Osteocyte (in vitro differentiated cells): ENCODE measurements at places on chromosomes 1 and 21. TPM values are rescaled to one million over a fixed set of nuclear protein-coding genes. Genes with fewer than 3 reads are reported as not detected.

DNA sequence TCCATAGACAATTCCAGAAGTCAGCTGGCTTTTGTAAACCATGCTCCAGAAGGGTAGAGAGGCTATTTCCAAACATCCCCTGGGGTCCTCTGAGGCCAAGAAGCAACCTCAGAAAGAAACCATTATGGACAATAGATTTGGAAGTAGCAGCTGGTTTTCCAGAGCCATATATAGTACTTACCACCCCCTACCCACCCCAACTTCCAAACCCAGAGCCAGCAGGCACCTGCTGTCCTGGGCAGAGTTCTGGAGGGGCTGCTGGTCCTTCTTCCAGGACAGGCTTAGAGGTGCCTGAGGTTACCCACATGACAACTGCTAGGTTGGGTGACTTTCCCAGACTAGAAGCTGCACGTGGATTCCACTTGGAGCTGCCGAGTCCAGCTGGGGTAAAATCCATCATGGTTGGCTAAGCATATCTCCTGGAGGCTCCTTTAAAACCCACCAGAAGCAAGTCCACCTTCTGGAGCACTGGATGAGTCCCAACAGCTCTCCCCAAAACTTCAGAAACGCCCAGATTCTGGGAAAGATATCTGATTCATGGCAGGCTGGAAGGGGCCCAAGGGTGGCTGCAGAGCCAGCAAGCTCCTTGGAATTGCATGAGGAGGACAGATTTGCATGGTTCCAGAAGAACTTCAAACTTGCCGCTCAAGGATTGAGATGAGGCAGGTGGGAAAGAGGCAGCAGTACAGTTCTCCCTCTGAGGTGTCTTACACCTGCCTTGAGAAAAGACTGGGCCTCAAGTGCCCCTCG is 5.8 kb downstream of the MYCL start:
- no peak for DNase-seq

DNA sequence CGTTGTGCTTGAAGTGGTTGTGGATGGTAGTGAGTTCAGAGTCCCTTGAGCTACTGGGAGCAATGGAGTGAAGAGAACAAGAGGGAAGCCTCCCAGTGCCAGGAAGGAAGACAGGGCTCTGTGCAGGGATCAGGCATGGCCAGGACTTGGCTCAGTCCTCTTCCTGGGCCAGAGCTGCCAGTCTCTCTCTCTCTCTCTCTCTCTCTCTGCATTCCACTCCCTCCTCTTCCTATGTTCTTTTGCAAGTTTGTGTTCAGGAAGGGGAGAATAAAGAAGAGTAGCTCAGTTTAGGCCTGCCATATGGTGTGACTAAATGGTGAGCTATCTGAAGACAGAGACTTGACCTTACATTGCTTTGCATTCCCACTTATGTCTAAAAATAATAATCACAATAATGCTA is 20.5 kb upstream of the RPTN start:
- DNase-seq: no peak

DNA sequence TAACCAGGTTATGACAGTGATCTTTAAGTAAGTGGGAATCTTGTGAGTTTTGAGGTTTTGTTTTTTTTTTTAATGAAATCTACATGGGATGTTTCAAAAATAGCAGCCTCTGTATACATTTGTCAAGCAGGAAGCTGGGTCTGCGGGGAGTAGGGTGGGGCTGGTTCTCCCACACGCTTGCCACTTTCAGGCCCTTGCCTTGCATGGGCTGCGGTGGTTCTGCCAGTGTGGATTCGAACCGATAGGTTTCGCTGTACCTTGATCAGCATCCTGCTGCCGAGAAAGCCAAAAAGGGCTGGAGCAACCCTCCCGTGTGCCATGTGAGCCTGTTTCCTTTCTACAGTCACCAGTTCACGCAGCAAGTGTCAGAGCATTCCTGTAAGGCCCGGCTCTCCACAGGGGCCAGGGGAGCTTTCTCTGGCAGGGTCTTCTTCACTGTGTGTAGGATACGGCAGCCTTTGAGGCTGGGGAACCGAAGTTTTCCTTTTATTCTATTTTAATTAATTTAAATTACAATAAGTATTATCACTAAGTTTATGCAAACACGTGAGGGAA is 79.2 kb upstream of the SAMD11 start:
- no peak for DNase-seq

- DNase-seq: no peak
These were observed 871 bp downstream of the SLFNL1 start for GRCh38 chr1:41020654-41021053.

DNA sequence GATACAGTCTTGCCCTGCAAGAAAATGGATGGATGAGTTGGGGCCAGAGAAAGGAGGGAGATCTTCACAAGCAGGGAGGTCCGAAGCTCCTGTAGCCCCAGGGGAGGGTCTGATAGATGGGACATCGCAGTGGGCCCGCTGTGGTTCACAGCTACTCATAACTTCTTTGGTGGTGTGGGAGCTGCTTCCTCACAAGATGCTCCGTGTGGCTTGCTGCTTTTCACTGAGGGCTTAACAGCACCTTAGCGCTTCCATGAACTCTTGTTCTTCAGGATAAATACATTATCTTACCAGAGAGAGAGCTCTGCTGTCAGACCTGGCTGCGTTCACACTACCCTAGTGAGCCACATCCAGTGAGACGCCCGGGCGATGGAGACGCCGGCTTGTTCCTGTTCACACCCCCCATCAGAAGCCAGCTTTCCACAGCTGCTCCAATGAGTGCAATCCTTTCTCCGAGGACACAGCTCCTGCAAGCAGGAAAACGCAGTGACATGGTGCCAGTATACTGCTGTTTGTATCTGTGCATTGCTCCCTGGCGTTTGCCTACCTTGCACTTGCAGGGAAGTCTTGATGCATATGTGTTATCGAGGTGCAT is 599.8 kb downstream of the AJAP1 start:
- peak; percentile 82 for DNase-seq

DNA sequence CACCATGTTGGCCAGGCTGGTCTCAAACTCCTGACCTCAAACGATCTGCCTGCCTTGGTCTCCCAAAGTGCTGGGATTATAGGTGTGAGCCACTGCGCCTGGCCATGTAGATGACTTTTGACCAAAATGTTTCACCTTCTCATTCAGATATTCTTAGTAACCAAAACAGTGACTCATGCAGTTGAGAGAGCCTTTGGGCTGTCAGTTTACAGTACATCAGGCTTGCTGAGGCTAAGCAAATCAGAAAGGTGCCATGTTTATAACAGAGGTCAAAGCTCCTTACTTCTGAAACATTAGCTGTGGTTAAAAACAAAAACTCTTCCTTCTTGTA is 21.0 kb downstream of the CNIH4 start:
- no peak for DNase-seq

CD53 gene
- total RNA-seq: not detected in 2 replicates
